ENCODE measurements at places on chromosomes 5 and 9.

GRCh38 chr5:15719784-15720183 lies 219.8 kb downstream of the FBXL7 start:
- DNase-seq: no peak

GRCh38 chr5:58731641-58732040 lies 148.8 kb downstream of the RAB3C start:
- no peak for DNase-seq

DNA sequence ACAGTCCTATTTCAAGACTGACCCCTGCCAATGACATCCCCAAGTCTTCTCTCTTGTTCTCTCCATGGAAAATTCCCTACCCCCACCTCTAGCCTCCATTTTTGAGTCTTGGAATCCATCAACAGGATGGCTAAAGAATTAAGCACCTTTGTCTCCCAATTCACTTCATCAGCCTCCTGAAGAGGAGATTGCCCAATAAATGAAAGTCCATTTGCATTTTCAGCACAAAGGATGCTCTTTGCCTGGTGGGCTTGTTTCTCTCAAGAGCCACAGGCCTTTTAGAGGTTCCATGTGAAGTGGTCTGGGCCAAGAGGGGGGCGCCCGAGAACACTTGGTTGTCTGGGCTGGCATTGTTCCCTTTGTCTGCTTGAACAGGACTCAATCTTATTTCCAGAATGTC lies 12.6 kb downstream of the HSD17B3 start:
- no peak for DNase-seq

DNA sequence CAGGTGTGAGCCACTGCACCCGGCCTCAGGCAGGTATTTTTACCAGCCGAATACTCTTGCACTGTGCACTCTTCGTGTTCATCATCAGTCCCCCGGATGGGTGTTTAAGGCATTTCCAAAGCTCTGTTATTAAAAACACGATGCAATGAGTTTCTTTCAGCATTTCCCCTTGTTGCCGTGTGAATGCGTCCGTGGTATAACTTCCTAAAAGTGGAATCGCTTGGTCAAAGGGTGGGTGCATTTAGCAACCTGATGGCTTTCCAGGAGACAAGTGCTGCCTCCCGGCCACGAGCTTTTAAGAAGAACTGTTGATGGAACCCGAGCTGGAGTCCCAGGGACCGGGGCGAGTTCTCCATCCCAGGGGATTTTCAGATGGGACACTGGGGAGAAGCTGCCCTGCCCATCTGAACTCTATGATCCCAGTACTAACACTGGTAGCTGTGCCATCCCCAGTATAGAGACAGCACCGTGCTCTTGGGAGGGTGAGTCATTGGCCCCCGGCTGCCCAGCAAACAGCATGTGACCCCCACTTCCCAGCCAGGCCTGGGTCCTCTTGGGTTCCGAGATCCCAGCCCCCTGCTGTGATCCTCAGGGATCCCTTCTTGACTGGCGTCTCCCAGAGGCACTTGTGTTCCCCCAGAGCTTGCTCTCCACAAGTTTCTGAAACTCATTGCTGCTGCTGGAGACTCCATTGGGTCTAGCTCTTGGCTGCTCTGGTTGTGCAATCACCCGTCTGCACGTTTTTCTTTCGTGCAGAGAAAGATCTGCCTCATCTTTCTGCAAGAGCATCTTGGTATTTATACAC lies 169.5 kb upstream of the IER5L start:
- peak; percentile 87 for DNase-seq

DNA sequence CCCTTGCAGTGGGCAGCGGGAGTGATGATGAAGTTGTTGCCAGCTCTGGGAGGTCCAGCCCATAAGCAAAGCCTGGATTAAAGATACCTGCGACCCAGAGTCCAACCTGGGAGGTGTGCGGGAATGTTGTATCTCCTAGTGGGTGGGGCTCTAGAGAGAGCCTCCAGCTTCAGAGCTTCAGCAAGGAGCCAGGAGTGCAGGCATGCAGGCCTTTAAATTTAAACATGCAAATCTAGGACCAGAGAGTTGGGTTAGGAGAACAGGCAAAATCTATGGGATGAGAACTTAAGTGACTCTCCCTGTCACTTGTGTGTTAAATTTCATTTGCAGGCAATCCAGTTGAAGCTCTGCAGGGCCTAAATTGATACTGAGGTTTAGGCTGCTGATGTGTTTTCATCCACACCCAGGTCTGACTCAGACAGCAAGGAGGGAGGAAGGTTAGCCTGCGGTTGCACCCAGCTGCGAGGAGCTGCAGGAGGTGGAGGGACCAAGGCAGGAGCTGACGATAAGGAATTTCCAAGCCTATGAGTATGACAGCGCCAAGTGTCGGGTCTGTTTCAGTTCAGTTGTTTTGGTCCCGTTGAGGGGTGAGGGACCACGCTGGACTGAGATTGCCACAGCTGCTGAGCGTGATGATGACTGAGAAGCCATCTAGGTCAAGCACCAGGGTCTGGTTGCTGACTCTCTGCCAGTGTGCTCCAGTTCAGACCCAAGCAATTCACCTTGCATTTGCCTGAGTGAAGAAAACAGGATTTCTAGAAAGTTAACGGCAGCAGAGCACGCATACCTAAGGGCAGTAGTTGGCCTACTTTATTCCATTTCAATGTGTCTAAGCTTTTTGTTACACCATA lies 243.0 kb downstream of the ICE1 start:
- DNase-seq: no peak

GRCh38 chr5:109944461-109944860 lies 254.7 kb downstream of the MAN2A1 start:
- no peak for DNase-seq
